A549 treated with GW870086 at 1 μM for 4 hours (cell line): ENCODE measurements at places on chromosomes 7 and 10. TPM values are rescaled to one million over a fixed set of nuclear protein-coding genes. Genes with fewer than 3 reads are reported as not detected.

UTF1 gene
- 0.12 TPM in 1 of 5 replicates, not detected in the others for total RNA-seq

CALHM3 gene
- total RNA-seq = 0.10 to 0.35 TPM (median 0.22 TPM) in 4 of 5 replicates, not detected in the other

LDB3 gene
- total RNA-seq = 0.03 to 0.07 TPM (median 0.04 TPM) in 4 of 5 replicates, not detected in the other

PSMG3 gene
- 85.5 to 105 TPM (median 100 TPM) in 5 replicates for total RNA-seq

MEOX2 gene
- total RNA-seq = not detected in 5 replicates

RNLS gene
- 7.0 to 10.4 TPM (median 8.3 TPM) in 5 replicates for total RNA-seq

CDHR1 gene
- 0.06 to 0.26 TPM (median 0.15 TPM) in 5 replicates for total RNA-seq

LRRC4 gene
- total RNA-seq = not detected in 5 replicates

ACHE gene
- 2.2 to 3.0 TPM (median 2.8 TPM) in 5 replicates for total RNA-seq

ZNF479 gene
- total RNA-seq = not detected in 5 replicates

FAM149B1 gene
- 7.1 to 8.4 TPM (median 7.6 TPM) in 5 replicates for total RNA-seq

KCNMA1 gene
- total RNA-seq = 42.8 to 95.1 TPM (median 69.4 TPM) in 5 replicates

SLC35B4 gene
- 26.0 to 46.0 TPM (median 34.8 TPM) in 5 replicates for total RNA-seq

ANKRD22 gene
- total RNA-seq = 0.41 to 0.87 TPM (median 0.58 TPM) in 5 replicates

TAS2R4 gene
- total RNA-seq = 0.12 to 0.17 TPM (median 0.13 TPM) in 4 of 5 replicates, not detected in the other

RPS24 gene
- total RNA-seq = 2,682 to 4,006 TPM (median 2,926 TPM) in 5 replicates
